ENCODE measurements at places on chromosomes 6 and 20. TPM values are rescaled to one million over a fixed set of nuclear protein-coding genes. Genes with fewer than 3 reads are reported as not detected.

Gene FGD2
- polyA plus RNA-seq, result 0.75 TPM

Gene BPI
- not detected for polyA plus RNA-seq

Gene THBD
- 12.9 TPM for polyA plus RNA-seq

Gene EYA4
- 5.6 TPM for polyA plus RNA-seq

Gene IL17A
- not detected for polyA plus RNA-seq

Gene SLC35D3
- not detected for polyA plus RNA-seq

Gene TSPO2
- not detected for polyA plus RNA-seq
